ENCODE measurements at places on chromosomes 13 and 19.

DNA sequence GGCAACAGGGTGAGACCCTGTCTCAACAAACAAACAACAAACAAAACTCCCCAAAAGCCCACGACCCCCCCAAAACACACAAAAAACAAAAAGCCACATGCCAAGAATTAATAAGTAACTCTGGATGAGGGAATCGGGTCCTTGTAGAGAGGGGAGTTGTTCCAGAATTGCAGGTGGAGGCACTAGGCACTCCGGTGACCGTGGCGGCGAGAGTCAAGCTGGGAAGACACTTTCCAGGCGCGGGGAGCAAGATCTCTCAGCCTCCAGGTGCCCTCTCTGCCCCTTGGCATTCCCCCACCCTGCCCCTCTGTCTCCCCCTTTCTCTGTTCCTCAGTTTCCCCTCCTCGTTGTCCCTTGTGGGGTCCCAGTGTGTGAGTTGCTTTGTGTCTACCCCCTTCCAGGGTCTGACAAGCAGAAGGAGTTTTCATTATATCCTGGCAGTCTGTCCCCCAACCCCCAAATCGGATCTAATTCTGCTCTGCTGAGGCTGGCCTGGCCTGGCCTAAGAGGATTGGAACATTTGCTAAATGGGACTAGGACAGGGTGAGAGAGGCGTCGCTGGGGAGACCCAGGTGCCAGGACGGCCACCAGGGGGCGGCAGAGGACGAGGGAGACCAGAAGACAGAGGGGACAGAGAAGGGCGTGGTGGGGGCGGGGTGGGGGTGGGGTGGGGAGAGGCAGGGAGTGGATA, 8.3 kb upstream of the CRX start:
- peak; percentile 69 for DNase-seq

GRCh38 chr13:114047358-114047881, 73.5 kb upstream of the C13orf46 start:
- no peak for DNase-seq

GRCh38 chr13:78161266-78161665, 242.6 kb upstream of the EDNRB start:
- no peak for DNase-seq

DNA sequence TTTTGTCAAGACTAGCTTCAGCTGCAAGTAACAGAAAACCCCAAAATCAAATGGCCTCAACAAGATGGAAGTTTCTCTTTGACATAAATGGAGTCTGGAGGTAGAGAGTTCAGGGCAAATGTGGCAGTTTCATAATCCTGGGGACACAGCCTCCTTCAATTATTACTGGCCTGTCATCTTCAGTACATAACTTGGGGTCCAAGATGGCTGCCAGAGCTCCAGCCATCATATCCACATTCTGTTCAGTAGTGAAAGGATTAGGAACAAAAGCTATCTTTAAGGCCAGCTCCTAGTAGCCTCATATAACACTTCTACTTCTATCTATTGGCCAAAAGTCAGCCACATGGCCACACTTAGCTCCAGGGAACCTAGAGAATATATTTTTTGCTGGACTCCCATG, 15.0 kb upstream of the IGSF23 start:
- DNase-seq = no peak

- DNase-seq = no peak
These were observed 6.8 kb upstream of the TM6SF2 start for GRCh38 chr19:19279853-19280252.

- no peak for DNase-seq
These were observed 175.9 kb upstream of the TRPC4 start for GRCh38 chr13:38045278-38046048.

GRCh38 chr13:113764793-113765563, 6.0 kb downstream of the TMEM255B start:
- DNase-seq = no peak

Data from CD8-positive, alpha-beta memory T cell (primary cell).